Esophagus (tissue), 2 donors: ENCODE measurements at places on chromosomes 11 and 22. TPM values are rescaled to one million over a fixed set of nuclear protein-coding genes. Genes with fewer than 3 reads are reported as not detected.

Gene MUC6
- 0.46 TPM for polyA plus RNA-seq

Gene CFAP300
- polyA plus RNA-seq: 0.63 TPM

Gene PARVG
- 3.1 TPM for polyA plus RNA-seq

Gene ANGPTL5
- 0.04 TPM for polyA plus RNA-seq

Gene KRTAP5-8
- 0.31 TPM for polyA plus RNA-seq
